Heart left ventricle (tissue), 16 donors: ENCODE measurements at places on chromosomes 5 and 9. TPM values are rescaled to one million over a fixed set of nuclear protein-coding genes. Genes with fewer than 3 reads are reported as not detected.

Gene PCDHB6
- 1.1 TPM for total RNA-seq

Gene SERINC5
- total RNA-seq, result 20.2 TPM

Gene HSPB3
- total RNA-seq, result 317 TPM

Gene GRK6
- total RNA-seq, result 26.3 TPM

Gene FIBCD1
- total RNA-seq, result 1.1 TPM

Gene CAMK4
- total RNA-seq, result 3.7 TPM

Gene AGPAT2
- total RNA-seq, result 90.7 TPM

Gene ANGPTL2
- total RNA-seq, result 26.3 TPM

Gene WNT8A
- total RNA-seq, result not detected

DNA sequence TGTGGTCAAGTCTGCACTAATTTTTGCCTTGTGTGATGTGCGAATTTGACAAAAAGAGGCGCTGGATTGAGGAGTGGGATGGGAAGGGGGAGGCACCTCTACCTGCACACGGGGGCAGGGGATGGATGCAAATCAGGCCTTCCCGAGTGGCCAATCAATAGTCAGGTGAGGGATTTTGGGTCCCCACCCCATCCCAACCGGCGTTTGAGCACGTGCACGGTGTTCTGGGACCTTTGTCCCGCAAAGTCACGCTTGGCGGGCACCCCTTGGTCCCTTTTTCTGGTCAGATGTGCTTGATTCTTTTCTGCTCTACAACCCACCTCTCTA, 685 bp upstream of the ADAMTS19 start:
- H3K4me3 ChIP-seq, result peak overlapping the region; percentile 54
- H3K4me1 ChIP-seq, result no peaks in the 10 kb centered on the region
- peaks cover 8% of the 10 kb centered on the region for H3K27me3 ChIP-seq
- no peak for DNase-seq
- no peak overlapping the region for H3K27ac ChIP-seq

- no peaks in the 10 kb centered on the region for H3K36me3 ChIP-seq
- H3K27ac ChIP-seq, result no peak overlapping the region
- no peaks in the 10 kb centered on the region for H3K27me3 ChIP-seq
- no peak overlapping the region for H3K4me3 ChIP-seq
- peaks cover 10% of the 10 kb centered on the region for H3K4me1 ChIP-seq
- DNase-seq, result no peak
Measured at GRCh38 chr9:34642679-34643078, 3.8 kb upstream of the GALT start.

- H3K27me3 ChIP-seq, result no peaks in the 10 kb centered on the region
- H3K36me3 ChIP-seq, result no peaks in the 10 kb centered on the region
- DNase-seq, result no peak
- no peak overlapping the region for H3K27ac ChIP-seq
Measured at GRCh38 chr5:136563489-136563888, 198.1 kb upstream of the TRPC7 start.

- DNase-seq, result no peak
- no peak overlapping the region for H3K4me3 ChIP-seq
- H3K36me3 ChIP-seq, result no peaks in the 10 kb centered on the region
- H3K27ac ChIP-seq, result no peak overlapping the region
- no peaks in the 10 kb centered on the region for H3K4me1 ChIP-seq
- H3K27me3 ChIP-seq, result no peaks in the 10 kb centered on the region
Measured at GRCh38 chr5:6112125-6112524, 266.2 kb downstream of the MED10 start.

- H3K36me3 ChIP-seq, result no peaks in the 10 kb centered on the region
- DNase-seq, result no peak
- no peak overlapping the region for H3K4me3 ChIP-seq
- no peaks in the 10 kb centered on the region for H3K4me1 ChIP-seq
Measured at GRCh38 chr9:78566948-78567675, 270.2 kb downstream of the PSAT1 start.

DNA sequence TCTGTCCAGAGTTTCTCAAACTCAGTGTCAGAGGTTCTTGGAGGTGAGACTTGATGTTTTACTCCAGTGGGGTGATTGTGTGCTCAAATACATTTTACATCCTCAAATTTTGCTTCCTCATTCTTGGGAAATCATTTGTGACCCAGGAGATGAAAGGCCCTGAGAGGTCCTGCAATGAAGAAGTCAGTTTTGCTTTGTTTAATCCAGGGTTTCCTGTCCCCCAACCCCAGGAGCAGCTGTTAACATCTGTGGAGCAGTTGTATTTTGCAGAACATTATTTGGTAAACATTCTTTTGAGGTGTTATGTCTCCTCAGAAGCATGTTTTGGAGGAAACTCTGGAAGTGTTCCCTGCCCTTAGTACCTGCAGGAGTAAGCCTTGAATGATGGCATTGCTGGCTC, 59.8 kb downstream of the DAB2IP start:
- no peak overlapping the region for H3K4me3 ChIP-seq
- no peak overlapping the region for H3K27ac ChIP-seq
- H3K36me3 ChIP-seq, result no peaks in the 10 kb centered on the region
- H3K4me1 ChIP-seq, result peaks cover 44% of the 10 kb centered on the region

- DNase-seq, result no peak
- H3K27ac ChIP-seq, result no peak overlapping the region
- no peaks in the 10 kb centered on the region for H3K27me3 ChIP-seq
- no peaks in the 10 kb centered on the region for H3K36me3 ChIP-seq
- H3K4me1 ChIP-seq, result peaks cover 24% of the 10 kb centered on the region
Measured at GRCh38 chr9:124786881-124787573, 10.1 kb downstream of the OLFML2A start.

DNA sequence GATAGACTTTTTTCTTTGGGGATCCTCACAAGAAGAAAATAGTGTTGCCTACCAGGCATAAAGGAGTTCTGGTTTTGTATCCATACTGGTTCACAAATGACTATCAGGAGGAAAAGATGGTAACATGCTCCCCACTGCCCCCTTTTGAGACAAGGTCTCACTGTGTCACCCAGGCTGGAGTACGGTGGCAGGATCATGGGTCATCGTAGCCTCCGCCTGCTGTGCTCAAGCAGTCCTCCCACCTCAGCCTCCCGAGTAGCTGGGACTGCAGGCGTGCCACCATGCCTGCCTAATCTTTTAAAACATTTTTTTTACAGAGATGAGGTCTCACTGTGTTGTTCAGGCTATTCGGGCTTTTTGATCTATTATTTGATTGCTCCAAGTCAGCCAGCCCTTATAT, 99.3 kb downstream of the TRIO start:
- no peak for DNase-seq
- no peak overlapping the region for H3K27ac ChIP-seq
- peaks cover 59% of the 10 kb centered on the region for H3K4me1 ChIP-seq
- no peaks in the 10 kb centered on the region for H3K27me3 ChIP-seq

DNA sequence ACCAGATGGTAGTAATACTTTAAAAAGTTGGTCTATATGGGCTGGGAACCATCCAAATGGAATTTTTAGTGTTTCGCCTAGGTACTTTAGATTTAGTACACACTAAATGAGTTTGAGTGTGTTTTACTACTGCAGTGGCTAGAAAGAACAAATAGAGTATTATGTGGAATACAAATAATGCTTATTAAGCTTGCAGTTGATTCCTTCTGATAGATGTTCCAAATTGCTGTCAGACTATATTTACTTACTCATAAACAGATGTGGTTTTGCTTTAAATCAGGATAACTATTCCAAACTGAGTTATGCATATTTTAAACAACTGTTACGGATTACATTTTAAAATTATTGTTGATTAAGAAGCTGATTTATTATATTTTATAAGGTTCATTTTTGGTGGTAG, 103.3 kb downstream of the ZSWIM6 start:
- no peak overlapping the region for H3K27ac ChIP-seq
- no peaks in the 10 kb centered on the region for H3K27me3 ChIP-seq
- H3K4me3 ChIP-seq, result no peak overlapping the region
- H3K36me3 ChIP-seq, result no peaks in the 10 kb centered on the region
- peaks cover 7% of the 10 kb centered on the region for H3K4me1 ChIP-seq
